ENCODE measurements at places on chromosomes 11 and 22.

DNA sequence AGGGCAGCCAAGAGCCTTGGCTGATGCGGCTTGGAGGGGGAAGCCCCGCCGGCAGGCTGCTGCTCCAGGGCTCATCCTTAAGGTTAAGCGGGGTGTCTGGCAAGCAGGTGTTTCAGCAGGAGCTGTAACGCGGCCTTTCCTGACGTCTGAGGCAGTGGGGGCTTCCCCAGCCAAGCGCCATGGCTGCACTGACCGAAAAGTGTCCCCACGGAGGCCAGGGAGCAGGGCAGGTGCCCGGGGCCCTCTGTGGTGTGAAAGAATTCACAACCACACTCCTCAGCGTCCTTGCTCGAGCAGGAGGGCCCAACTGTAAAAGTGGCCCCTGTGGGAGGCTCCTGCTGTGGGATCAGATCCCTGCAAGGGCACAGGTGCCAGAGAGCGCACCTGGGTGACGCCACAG lies 79.2 kb downstream of the DHCR7 start:
- H3K36me3 ChIP-seq: no peaks in the 10 kb centered on the region
- peaks cover 12% of the 10 kb centered on the region for H3K27me3 ChIP-seq
- no peak overlapping the region for H3K4me3 ChIP-seq

DNA sequence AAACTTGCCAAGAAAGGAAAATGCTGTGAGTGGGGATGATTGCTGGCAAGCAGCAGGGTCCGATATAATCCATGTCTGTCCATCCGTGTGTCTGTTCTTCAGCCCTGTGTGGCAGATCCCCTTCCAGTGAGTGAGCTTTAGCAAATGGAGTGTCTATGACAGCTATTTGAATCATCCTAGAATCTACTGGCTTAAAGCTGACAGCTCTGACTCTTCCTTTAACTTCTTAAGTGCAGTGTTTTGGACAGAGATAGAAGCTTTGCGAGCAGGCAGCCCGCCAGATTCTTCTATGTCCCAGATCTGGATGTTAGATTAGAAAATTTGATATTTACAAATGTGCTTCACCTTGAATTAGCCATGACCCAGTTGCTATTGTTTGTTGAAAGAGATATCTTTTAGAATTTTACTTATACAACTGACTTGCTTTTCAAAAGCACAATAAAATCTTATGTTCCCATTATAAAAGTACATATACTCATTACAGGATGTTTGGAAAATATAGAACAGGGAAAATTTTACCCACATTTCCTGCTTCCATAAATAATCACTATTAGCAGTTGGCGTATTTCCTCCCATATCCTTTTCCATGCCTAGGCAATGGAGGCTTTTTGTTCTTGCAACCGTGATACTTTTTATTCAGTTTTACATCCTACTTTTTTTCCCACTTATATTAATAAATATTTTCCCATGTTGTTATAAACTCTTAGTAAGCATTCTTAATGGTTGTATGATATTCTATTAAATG lies 124.5 kb downstream of the COMMD9 start:
- peak; percentile 29 for DNase-seq
- H3K4me1 ChIP-seq: peaks cover 10% of the 10 kb centered on the region
- H3K27ac ChIP-seq: no peak overlapping the region
- no peaks in the 10 kb centered on the region for H3K36me3 ChIP-seq

DNA sequence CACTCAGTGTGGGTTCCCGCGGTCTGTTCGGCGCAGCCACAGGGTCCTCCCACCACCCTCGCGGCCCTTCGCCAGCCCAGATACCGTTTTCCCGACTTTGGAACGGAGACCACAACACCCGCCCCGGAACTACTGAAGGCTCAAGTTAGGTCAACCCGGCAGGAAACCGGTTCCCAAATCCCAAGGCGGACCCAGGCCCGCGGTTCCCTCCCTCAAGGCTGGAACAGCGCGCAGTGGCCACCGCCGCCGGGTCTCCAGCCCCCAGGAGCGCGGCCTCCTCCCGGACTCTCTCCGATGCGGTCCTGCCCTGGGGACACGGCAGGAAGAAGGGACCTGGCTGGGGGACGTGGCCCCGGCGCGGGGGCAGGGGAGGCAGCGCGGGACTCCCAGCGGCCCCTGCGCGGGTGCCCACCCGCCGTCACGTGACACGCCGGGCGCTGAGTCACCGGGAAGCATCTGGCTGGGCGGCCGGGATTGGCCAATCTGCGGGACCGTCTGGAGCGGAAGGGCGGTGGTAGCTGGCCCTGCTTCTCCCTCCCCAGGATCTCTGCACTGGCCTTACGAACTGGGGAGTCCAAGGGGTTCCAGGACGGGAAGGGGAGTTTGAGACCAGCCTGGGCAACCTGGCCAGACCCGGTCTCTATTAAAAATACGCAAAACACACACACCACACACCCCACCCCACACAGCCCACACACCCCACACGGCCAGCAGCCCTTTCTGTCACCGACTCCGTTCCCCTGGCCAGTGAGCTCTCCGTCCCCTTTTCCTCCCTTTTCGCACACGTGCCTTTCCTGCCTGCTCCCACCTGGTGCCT lies 21.5 kb upstream of the MALAT1 start:
- DNase-seq: peak; percentile 86
- peak overlapping the region; percentile 99 for H3K27ac ChIP-seq
- H3K4me3 ChIP-seq: peak overlapping the region; percentile 96
- no peaks in the 10 kb centered on the region for H3K27me3 ChIP-seq

DNA sequence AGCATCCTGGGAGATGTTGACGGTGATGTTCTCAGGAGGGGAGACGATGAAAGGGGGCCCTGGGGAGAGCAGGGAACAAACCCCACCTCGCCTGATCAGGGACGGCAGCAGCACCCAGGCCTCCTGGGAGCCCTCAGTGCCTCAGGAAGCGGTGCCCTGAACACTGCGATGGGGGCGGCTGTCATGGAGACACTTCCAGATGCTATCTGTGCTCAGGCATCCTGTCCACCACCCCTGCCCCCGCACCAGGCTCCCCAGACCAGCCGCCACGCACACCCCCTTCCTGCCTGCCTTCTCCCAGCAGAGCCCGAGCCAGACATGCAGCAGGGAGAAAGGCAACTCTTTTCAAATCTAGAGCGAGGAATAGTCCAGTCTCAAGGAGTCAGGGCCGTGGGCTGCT lies 20.6 kb downstream of the IGSF9B start:
- peaks cover 13% of the 10 kb centered on the region for H3K36me3 ChIP-seq
- H3K4me1 ChIP-seq: peaks cover 6% of the 10 kb centered on the region
- H3K27ac ChIP-seq: no peak overlapping the region
- peaks cover 21% of the 10 kb centered on the region for H3K27me3 ChIP-seq

GRCh38 chr22:37455896-37456295 lies 28.6 kb upstream of the ELFN2 start:
- peaks cover 7% of the 10 kb centered on the region for H3K36me3 ChIP-seq
- DNase-seq: peak; percentile 23
- H3K4me1 ChIP-seq: peaks cover 32% of the 10 kb centered on the region
- peaks cover 11% of the 10 kb centered on the region for H3K27me3 ChIP-seq

GRCh38 chr11:113555071-113555619 lies 79.9 kb upstream of the DRD2 start:
- peaks cover 5% of the 10 kb centered on the region for H3K27me3 ChIP-seq
- H3K36me3 ChIP-seq: no peaks in the 10 kb centered on the region

DNA sequence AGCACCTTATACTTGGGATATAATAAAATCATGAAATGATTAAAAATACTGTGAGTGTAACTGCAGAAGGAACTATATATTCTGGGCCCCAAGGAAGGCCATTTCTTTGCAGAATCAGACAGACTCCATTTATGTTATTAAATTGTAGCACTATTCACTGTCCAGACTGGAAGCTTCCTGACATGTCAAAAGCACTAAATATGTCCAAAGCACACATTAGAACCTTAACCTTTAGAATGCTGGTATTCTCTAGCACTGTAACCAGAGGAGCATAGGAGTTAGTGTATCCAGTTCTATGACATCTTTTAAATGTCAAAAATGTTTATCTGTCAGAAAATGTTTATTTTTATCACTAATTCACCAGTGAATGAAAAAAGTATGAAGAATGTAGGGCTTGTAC lies 246.9 kb downstream of the CADM1 start:
- H3K27ac ChIP-seq: no peak overlapping the region
- H3K4me3 ChIP-seq: no peak overlapping the region
- H3K27me3 ChIP-seq: no peaks in the 10 kb centered on the region

GRCh38 chr22:46089426-46090035 lies 60.8 kb upstream of the PPARA start:
- H3K36me3 ChIP-seq: peaks cover 53% of the 10 kb centered on the region
- peaks cover 45% of the 10 kb centered on the region for H3K27me3 ChIP-seq
- DNase-seq: no peak
- H3K4me1 ChIP-seq: peaks cover 87% of the 10 kb centered on the region
- H3K4me3 ChIP-seq: peak overlapping the region; percentile 79

- H3K27ac ChIP-seq: no peak overlapping the region
- peaks cover under 1% of the 10 kb centered on the region for H3K4me1 ChIP-seq
- no peaks in the 10 kb centered on the region for H3K36me3 ChIP-seq
- H3K27me3 ChIP-seq: peaks cover 3% of the 10 kb centered on the region
- H3K4me3 ChIP-seq: no peak overlapping the region
Observed at GRCh38 chr11:124608147-124608546, 3.1 kb upstream of the PANX3 start.

DNA sequence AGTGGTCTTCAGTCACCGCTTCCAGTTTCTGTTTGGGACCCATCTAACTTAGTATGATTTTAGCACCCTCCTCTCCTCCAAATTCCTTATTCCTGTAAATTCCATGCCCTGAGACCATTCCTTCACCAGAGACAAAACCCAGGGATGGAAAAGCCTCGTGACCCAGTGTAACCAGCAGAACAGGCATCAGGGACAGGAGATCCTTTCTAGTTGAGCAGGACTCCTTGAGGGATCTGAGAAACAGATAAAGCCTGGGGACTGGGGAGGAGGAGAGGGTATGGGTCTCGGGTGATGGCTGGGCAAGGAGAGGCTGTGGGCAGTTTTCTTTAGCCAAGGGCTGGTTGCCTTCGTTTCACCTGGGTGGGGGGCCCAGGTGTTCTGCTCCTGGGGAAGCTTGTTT lies 40.9 kb downstream of the TEAD1 start:
- H3K4me1 ChIP-seq: peaks cover 96% of the 10 kb centered on the region
- peaks cover 7% of the 10 kb centered on the region for H3K27me3 ChIP-seq
- 0 out of 2 replicates have a peak overlapping the region, but pooled peaks have one; percentile 25 for H3K27ac ChIP-seq
- no peak for DNase-seq
- H3K36me3 ChIP-seq: peaks cover 25% of the 10 kb centered on the region

DNA sequence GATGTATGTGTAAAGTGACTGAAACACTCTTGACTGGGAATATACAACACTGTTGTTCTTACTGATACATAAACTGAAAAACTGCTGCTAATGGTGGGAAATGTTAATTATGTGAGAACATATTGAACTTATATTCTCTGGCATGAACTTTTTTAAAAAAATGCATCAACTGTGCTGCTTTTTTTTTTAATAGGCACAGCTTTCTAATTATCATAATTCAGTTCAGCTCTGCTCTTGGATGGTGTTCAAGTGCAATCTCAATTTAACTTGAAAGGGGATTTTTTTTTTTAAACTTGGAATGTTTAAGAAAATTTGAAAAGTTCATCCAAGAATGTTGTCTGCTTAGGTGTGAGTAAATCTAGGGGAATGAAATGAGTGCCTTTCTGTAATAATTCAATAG lies 5.2 kb downstream of the TEAD1 start:
- peak overlapping the region; percentile 97 for H3K4me3 ChIP-seq
- peaks cover 73% of the 10 kb centered on the region for H3K4me1 ChIP-seq
- DNase-seq: no peak
- peaks cover 6% of the 10 kb centered on the region for H3K27me3 ChIP-seq

- H3K4me3 ChIP-seq: no peak overlapping the region
- peaks cover 69% of the 10 kb centered on the region for H3K4me1 ChIP-seq
- H3K27ac ChIP-seq: peak overlapping the region; percentile 54
- no peaks in the 10 kb centered on the region for H3K27me3 ChIP-seq
Observed at GRCh38 chr11:82864268-82864667, 36.0 kb downstream of the PRCP start.

DNA sequence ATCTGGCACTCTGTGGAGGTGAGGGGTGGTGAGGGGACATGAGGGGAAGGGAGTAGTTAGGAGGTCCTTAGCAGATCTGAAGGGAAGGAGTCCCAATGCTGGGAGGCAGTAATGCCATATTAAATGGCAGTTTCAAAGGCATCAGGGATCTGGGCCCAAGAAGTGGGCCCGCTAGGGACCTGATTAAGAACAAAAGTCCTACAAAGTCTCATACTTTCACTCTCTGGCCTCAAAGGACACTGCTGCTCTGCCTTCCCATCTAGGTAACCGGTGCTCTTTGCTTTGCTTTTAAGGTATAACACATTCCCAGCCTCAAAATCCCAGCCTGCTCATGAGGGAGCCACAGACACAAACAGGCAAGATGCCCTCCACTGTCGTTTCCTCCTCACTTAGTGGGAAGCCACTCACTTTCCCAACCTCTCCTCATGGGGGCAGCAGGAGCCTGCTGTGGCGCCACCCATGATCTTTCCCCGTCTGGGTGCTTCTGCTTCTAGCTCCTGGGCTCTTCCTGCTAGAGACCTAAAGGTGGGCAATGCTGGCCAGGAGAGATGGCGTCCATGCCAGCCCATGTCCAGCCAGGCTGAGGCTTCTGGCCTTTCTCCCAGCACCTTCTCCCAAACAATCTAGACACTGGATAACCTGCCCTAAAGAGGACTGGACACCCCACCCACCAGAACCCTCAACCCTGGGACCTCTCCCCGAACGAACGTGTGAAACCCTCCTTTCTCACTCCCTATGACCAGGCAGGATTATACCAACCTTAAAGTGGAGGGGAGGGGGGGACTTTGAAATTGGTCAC lies 68.3 kb downstream of the PLEKHA7 start:
- DNase-seq: peak; percentile 28
- H3K4me3 ChIP-seq: no peak overlapping the region
- H3K27ac ChIP-seq: no peak overlapping the region
- peaks cover 10% of the 10 kb centered on the region for H3K27me3 ChIP-seq
- H3K4me1 ChIP-seq: no peaks in the 10 kb centered on the region

GRCh38 chr11:121792185-121792584 lies 323.8 kb downstream of the BLID start:
- peaks cover 4% of the 10 kb centered on the region for H3K4me1 ChIP-seq
- H3K27me3 ChIP-seq: peaks cover 9% of the 10 kb centered on the region
- H3K27ac ChIP-seq: no peak overlapping the region
- no peaks in the 10 kb centered on the region for H3K36me3 ChIP-seq
- DNase-seq: no peak

DNA sequence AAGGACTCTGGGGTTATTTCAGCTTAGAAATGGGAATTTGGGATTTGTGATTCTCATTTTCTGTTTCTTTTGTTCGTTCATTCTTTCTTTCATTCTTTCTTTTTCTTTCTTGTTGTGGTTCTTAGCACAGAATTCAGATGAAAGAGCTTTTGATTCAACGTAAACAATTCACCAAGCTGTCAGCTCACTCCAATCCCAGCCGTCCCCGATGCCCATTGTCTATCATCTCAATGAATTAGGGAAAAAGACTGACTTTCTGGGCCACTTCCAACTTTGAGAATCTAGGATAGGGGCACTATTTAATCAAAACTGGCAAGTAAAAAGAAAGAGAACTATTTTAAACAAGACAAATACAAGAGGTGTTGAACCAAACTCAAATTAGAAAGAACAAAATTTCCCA lies 25.1 kb upstream of the TMA7B start:
- DNase-seq: no peak
- H3K4me3 ChIP-seq: no peak overlapping the region
- H3K36me3 ChIP-seq: no peaks in the 10 kb centered on the region
- no peak overlapping the region for H3K27ac ChIP-seq
- H3K4me1 ChIP-seq: no peaks in the 10 kb centered on the region

GRCh38 chr11:118882491-118882890 lies 1.2 kb upstream of the CXCR5 start:
- no peaks in the 10 kb centered on the region for H3K36me3 ChIP-seq
- no peak overlapping the region for H3K4me3 ChIP-seq
- no peak for DNase-seq

GRCh38 chr22:44823396-44823795 lies 71.0 kb downstream of the ARHGAP8 start:
- no peak for DNase-seq
- H3K4me3 ChIP-seq: no peak overlapping the region
- H3K36me3 ChIP-seq: no peaks in the 10 kb centered on the region
- peaks cover 18% of the 10 kb centered on the region for H3K27me3 ChIP-seq
